Stimulated activated CD8-positive, alpha-beta memory T cell treated with anti-CD3 and anti-CD28 coated beads, Interleukin-4, amount 100 ng/mL, for 1 hour (primary cell): ENCODE measurements at places on chromosomes 6 and 20.

DNA sequence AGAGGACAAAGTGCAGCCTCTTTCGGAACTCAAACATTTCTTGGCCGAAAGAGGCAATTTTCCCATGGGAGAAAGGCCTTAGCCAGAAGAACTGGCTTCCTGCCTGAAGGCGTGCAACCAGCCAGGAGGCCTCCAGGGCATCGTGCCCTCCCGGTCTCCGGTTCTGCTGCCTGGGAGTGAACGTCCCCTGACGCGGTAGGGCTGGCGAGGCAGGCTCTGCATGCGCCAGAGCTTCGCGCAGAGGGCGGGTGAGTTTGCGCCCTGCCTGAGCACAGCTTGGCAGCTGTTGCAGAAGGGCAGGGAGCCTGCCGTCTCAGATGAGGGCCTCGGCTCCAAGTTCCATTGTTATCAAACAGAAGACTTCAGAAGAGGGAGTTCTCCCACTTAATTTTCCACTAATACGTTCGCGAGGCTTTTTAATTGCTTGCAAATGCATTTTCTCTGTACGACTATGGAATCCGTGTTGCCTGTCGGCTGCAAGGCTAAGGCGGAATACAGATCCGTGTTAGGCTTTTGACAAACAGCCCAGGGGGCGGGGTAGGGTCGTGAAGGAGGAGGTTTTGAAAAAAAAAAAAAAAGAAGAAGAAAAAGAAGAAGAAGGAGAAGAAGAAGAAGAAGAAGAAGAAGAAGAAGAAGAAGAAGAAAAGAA is 5.5 kb upstream of the TFAP2D start:
- no peak for DNase-seq

DNA sequence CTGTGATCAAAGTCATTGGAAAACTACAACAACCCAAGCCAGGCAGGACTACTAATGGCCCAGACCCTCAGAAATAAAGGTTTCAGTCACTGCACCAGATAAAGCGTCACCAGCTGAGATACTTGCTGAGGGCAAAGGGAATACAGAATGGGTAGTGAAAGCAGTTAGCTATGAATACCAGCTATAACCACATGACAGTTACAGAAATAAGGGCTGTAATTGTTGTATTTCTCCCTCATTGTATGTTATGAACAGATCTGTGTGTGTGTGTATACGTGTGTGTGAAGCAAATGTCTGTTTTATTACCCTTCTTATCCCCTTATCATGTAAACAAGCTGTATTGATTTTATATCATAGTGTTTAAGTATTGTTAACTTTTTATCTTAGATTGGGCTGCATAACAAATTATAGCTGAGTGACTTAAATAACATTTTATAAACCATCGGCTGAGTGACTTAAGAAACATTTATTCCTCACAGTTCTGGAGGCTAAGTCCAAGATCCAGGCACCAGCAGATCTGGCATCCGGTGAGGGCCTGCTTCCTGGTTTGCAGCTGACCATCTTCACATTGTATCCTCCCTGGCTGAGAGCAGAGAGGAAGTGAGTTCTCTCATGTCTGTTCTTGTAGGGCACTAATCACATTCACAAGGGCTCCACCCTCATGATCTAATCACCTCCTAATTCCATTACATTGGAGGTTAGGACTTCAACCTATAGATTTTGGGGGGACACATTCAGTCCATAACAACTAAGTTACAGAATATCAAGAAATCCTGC is 46.0 kb upstream of the VSX1 start:
- DNase-seq: no peak

GRCh38 chr20:53943522-53944291 is 126.7 kb downstream of the BCAS1 start:
- no peak for DNase-seq

DNA sequence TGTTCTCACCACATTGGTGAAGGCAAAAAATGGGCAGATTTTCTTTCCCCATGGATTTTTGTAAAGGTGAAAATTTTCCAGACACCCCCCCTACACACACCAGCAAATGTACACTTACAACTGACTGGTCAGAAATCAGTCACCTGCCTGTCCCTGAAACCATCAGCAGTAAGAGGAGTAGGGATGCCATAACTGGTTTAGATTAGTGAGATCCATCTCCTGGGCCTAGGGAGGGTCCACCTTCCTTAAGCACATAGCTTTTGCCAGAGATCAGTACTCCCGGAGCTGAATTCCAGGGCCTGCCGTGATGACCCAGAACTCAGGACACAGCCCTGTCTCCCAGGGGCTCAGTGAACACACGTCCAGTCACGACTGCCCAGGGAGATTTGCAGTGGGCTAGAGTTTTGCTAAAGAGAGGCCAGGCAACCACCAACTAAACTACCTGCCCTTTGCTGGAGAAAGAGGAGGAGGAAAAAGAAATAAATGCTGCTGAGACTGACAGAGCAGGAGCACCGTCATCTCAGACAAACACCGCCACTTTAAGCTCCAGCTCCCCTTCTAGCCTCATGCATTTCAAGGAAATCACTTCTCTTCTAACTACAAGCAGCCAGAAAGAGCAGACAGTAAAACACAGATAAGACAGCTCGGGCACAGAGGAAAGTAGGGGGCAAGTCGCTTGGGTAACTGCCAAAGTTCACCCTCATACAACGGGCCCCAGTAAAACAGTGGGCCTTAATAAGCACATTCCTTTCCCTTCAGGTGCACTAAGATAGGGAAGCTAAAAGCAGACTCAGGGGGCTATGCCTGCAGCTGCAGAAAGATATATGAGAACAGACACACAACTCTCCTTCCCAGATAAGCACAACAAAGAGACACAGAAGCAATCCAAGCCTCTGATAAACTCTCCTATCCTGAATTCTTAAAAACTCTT is 82.6 kb upstream of the SPTLC3 start:
- DNase-seq: no peak

DNA sequence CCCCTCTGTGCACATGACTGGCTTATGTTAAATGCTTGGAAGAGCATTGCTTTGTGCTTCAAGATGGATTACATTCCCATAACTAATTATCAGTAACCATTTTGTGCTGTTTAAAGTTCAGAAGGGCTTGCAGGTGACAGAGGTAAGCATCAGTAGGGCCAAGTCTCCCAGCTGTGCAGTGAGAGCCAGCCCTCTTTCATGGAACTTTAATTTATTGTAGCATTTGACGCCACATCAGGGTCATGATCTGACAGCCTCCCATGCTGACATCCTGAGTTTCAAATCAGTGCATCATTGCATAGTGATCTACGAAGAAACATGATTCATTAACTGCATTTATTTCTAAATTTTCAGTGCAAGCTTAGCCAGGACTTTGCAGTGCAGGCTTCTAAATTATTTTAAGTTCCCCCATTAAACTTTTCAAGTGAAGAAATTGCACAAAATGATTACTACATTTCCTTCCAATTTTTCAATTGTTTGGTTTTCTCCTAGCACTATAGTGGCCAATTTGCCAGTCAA is 380.9 kb downstream of the UTRN start:
- DNase-seq: no peak

DNA sequence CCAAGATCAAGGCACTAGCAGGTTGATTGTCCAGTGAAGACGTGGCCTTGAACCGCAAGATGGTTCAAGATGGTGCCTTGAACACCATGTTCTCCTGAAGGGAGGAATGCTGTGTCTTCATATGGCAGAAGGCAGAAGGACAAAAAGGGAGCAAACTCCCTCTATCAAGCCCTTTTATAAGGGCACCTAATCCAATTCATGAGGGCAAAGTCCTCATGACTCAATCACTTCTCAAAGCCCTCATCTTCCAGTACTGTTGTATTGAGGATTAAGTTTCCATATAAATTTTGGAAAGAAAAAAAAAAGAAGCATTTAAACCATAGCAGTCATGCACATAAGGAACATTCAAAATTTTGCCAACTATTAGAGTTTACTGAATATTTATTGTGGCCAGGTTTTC is 29.9 kb upstream of the TSPYL1 start:
- DNase-seq: no peak

DNA sequence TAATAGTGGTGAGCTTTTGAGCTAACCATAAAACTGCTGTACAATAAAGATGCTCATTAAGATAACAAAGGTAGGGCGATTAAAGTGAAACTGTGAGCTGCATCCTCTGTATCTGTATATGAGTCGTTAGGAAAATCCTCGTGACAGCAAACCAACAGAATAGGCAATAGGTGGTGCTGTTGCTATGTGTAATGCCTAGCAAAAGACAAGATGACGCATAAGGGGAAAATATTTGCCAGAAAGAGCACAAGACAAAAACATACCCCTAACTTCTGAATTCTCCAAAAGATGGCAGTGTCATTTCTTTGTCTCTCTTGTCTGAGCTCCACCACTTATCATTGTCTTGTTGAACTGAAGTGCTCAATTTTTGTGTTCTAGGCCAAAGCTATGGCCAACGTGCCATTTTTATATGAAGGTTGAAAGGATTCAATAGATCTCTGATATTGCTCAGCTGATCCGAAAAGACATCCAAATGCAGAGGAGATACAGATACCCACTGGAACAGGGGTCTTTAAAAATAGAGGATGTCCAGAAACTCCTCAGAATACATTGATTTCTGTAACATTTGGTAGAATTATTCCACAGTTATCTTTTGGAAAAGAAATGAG is 56.3 kb upstream of the ANKEF1 start:
- DNase-seq: no peak

GRCh38 chr6:132198896-132199295 is 202.4 kb downstream of the MOXD1 start:
- DNase-seq: no peak

- no peak for DNase-seq
Measured at GRCh38 chr6:46323312-46323965, 152.7 kb upstream of the ENPP5 start.

DNA sequence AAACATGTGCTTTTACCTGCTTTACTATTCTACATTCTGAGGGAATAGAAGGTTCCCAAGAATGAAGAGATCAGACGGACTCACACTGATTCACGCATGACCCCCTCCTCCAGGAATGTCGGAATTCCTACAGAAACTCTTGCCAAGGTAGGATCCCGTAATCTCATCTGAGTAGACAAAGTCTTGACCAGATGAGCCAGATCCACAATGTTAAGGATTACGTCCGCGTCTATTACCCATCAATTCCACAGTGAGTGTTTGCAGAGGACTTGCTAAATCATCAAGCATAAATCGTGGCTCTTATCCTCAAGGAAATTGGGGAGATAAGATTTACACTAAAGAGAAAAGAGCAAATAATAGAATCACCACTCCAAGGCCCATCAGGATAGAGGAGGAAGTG is 245.9 kb upstream of the FOXQ1 start:
- no peak for DNase-seq

DNA sequence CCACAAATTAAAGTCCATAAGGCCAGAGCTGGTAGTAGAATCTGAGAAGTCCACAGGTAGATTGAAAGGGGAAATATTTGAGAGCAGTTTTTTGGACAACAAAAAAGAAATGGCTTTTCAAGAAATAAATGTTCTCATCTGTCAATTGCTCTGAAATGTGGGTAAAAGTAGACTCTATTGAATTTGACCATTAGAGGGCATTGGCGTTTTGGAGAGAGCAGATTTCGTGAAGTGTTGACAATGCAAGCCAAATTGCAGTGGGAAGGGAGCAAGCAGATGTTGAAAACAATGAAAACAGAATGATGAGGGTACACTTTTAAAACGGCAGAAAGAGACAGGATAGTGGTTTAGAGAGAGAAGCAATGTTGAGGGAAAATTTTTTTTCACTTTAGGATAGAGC is 149.1 kb upstream of the FAM83B start:
- no peak for DNase-seq
